ENCODE measurements at places on chromosomes 3 and 15. TPM values are rescaled to one million over a fixed set of nuclear protein-coding genes. Genes with fewer than 3 reads are reported as not detected.

The ITGA11 gene
- total RNA-seq, result not detected

DNA sequence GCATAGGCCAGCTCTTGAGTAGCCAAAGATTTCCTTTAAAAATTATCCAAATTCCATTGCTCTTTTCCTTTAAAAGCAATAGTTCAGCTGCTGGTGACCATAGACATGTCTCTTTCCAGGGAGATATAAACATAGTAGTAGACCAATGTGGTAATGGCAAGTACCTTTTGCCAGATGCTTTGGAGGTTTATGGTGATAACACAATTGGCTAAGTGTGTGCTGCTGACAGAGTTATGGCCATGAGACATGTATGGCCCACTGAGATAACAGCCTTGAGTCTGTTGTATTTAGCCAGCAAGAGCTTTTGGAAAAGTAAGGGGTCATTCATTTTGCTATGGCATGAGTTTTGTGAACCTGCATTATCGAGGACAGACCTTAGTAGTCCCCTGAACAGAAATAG is 1146.8 kb downstream of the TUSC7 start:
- DNase-seq, result no peak

DNA sequence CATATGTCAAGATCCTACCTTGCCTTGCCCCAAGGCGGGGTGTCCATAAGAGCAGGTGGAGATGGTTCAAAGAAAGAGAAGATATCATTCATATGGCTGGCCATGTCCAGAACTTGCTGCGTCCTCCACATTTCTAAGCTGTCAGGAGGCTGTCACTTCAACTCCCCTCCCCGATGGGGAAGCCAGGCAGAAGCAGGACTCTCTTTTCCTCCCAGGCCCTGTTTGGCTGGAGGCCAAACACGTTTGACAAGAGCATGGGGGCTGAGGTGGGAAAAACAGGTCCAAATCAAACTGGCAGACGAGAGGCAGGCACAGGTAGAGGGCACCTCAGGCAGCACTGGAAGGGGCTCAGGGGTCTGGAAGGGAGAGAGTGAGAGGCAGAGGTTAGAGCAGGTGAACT is 37.7 kb downstream of the MESD start:
- no peak for DNase-seq

- DNase-seq, result no peak
Measured at GRCh38 chr3:100044369-100044768, 69.9 kb downstream of the FILIP1L start.

Data from Caki2 (cell line).